ENCODE measurements at places on chromosomes 2 and 18.

GRCh38 chr2:140308706-140309105 lies 1528.5 kb upstream of the NXPH2 start:
- no peak for DNase-seq
- H3K4me3 ChIP-seq, result no peak overlapping the region
- H3K36me3 ChIP-seq, result no peaks in the 10 kb centered on the region
- no peaks in the 10 kb centered on the region for H3K4me1 ChIP-seq
- no peak overlapping the region for H3K27ac ChIP-seq

DNA sequence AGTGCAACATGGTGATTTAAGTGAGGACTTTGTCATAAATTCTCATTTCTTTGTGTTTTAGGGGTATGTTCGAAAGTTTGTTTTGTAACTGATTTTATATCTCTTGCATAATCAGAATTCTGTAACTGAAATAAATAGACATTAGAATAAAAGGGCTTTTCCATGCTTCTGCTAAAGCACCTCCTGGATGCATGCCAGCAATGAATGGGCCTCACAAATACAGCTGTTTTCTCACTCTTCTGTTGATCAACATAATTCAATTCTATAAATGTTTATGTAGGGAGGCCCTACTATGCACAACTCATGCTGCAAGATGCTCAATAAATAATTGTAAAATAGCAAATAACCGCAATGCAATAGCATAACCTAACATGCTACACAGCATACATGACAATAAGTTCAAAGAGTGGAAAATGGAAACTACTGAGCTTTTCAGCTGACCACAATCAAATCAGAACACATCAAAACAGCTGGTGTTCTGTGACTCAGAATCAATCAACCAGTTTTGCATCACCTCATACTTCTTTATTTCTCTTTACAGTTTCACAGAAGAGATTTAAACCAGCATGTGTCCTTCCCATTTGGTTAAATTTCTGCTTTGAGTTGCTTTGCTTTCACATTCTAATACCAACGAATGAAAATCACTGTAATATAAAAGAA lies 11.0 kb downstream of the CDH7 start:
- no peak for DNase-seq
- no peaks in the 10 kb centered on the region for H3K36me3 ChIP-seq
- no peaks in the 10 kb centered on the region for H3K4me1 ChIP-seq
- H3K27me3 ChIP-seq, result no peaks in the 10 kb centered on the region

- DNase-seq, result no peak
- H3K36me3 ChIP-seq, result no peaks in the 10 kb centered on the region
- H3K4me1 ChIP-seq, result no peaks in the 10 kb centered on the region
- no peak overlapping the region for H3K27ac ChIP-seq
These were observed 152.9 kb downstream of the LPIN1 start for GRCh38 chr2:11899264-11899818.

- no peak overlapping the region for H3K4me3 ChIP-seq
- H3K27me3 ChIP-seq, result no peaks in the 10 kb centered on the region
- no peaks in the 10 kb centered on the region for H3K36me3 ChIP-seq
- peak; percentile 97 for DNase-seq
- H3K4me1 ChIP-seq, result peaks cover 14% of the 10 kb centered on the region
These were observed 32.3 kb downstream of the SCTR start for GRCh38 chr2:119491776-119492525.

DNA sequence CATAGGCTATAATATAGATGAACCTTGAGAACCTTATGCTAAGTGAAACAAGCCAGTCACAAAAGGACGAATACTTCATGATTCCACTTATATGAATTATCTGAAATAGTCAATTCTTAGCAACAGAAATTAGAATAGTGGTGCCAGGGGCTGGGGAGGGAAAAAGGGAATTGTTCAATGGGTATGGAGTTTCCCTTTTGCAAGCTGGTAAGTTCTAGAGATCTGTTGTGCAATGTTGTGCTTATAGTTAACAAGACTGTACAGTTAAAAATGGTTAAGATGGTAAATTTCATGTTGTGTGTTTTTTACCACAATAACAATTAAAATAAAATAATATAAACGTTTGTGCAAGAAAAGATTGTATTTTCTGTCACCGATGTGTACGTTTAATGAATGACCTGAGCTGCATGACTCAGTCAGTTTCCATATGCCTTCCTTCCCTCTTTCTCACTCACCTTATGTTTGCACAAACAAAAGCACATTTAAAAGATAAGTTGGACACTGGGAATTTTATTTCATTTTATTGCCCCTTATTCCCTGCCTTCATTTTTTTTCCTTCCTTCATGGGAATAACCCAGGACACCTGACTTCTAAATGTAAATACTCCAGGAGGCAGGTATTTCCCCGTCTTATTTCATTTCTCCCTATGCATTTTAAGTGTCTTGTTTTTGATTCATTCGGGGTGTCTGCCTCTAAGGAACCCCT lies 143.7 kb upstream of the TTC39C start:
- no peak overlapping the region for H3K27ac ChIP-seq
- H3K27me3 ChIP-seq, result no peaks in the 10 kb centered on the region
- no peak overlapping the region for H3K4me3 ChIP-seq
- no peaks in the 10 kb centered on the region for H3K36me3 ChIP-seq
- H3K4me1 ChIP-seq, result peaks cover 4% of the 10 kb centered on the region

GRCh38 chr2:234974501-234975385 lies 22.9 kb downstream of the SH3BP4 start:
- peaks cover 12% of the 10 kb centered on the region for H3K36me3 ChIP-seq
- DNase-seq, result no peak
- peaks cover 23% of the 10 kb centered on the region for H3K4me1 ChIP-seq
- no peaks in the 10 kb centered on the region for H3K27me3 ChIP-seq
- no peak overlapping the region for H3K4me3 ChIP-seq

Data from trophoblast cell (in vitro differentiated cells and primary cell).